ENCODE measurements at places on chromosomes 13 and 19.

DNA sequence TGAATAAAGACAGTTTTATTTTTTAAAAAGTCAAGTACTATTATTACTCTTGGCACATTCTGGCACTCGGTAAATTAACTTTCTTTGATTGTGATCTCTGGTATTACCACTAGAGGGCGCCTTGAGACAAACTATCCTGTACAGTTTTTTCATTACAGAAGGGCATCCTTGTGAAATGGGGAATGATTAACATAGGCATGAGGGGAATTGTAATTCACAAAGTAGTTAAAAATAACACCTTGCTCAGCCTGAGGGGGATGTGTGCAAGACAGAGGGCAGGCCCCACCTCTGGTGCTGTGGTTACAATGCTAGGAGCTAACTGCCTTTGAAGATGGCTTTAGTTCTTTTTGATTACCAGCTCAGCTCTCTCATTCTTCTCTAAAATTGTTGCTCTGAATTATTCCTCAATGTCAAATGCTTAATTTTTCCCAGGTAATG, 24.2 kb upstream of the C1QTNF9B start:
- no peak for DNase-seq

DNA sequence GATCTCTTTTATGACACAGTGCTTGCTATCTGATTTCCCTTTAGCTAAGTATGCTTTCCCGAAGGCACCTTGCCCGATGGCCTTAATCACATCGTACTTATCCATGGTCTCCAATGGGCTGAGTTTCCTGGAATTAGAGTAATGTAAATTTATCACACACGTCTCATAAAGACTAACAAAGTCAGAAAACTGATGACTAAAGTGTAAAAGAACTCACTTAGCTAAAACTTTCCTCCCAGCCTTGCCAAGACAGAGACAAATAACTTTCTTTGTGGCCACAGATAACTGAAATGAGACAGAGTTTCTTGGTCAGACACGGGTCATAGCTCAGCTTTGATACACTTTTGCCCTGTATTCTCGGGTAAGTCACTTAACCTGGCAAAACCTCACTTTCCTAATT, 1.5 kb downstream of the NEK5 start:
- no peak for DNase-seq

- no peak for DNase-seq
Observed at GRCh38 chr19:45630463-45630862, 8.7 kb downstream of the EML2 start.

GRCh38 chr19:41866284-41866683, 6.2 kb downstream of the RPS19 start:
- DNase-seq: no peak

DNA sequence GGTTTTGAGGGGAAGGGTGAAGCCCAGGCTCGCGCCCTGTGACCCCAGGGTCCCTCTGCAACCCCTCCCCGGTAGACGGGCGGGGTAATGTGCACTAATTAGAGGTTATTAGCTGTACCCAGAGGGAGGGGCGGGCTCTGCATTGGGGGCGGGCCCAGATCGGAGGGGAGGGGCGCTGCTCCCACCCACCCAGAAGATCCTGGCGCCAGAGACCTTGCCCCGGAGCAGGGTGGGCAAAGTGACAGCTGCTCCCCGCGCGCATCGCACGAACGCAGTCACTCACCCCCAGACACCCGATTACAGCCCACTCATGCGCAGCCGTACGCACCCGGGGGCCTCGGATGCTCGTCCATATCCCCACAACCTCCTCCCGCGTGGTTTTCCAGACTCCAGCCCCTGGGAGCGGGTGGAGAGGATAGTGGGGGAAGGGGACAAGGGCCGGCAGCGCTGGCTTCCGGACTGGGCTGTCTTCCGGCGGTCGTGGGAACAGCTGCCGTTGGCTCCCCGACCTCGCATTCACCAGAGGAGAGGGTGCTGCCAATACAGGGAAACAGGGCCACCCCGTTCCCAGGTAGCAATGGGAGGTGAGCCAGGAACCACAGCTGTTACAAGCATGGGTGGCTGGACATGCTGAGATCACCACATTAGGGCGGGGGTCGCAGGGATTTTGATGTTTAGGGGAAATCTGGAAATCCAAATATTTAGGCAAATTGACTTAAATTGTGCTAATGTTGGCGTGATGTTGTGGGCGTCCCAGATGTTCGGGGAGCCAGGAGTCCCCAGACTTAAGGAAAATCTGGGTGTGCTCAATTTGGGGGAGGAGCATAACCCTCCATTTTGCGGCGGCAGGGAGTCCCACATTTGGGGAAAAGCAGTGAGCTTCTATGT, 2.9 kb upstream of the HOOK2 start:
- DNase-seq: no peak

GRCh38 chr13:109496216-109496615, 290.2 kb downstream of the IRS2 start:
- DNase-seq: no peak

GRCh38 chr19:58579473-58580142, 6.5 kb upstream of the MZF1 start:
- no peak for DNase-seq
